ENCODE measurements at places on chromosomes 3 and 15. TPM values are rescaled to one million over a fixed set of nuclear protein-coding genes. Genes with fewer than 3 reads are reported as not detected.

- DNase-seq: no peak
Observed at GRCh38 chr3:46102780-46103130, 75.5 kb upstream of the XCR1 start.

CHRNA5 gene
- 46.9 TPM for total RNA-seq

PLSCR5 gene
- not detected for total RNA-seq

GRCh38 chr3:152356870-152357276, 88.1 kb downstream of the MBNL1 start:
- no peak for DNase-seq

DNA sequence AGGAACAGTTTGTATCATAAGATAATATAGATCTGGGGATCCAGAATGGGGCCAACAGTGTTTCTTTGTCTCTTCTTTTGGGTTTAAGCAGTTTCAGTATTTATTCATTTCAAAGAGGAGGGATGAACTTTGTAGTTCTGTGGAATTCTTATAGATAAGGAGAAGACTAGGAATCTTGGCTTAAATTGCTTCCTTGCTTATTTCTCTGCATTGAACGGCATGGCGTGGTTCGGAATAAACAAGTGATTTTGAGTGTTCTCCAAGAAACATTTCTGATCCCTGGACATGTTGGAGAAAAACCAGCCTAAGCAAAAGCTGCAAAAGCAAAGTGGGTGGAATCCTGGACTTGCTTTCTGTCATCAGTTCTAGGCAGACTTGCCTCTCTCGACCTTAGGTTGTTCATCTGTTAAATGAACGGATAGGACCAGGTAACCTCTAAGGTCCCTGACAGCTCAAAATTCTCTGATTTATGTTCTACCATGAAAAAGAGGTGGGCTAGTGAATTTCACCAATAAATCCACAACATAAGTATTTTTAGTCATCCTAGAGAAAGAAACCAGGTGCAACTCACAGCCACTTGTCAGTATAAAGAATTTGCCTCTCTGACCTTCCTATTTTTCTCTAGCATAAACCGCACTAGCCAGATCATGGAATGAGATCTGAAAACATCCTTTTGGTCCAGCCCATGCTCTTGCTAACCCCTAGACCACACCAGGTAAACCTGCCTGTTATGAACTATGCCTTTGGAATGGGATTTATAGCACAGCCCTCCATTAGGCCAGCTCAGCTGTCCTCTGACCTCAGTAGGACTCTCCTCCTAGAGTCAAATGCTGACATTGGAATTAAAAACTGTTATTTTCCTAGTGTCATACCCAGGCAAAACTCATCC, 78.8 kb downstream of the CLDN11 start:
- no peak for DNase-seq

GRCh38 chr3:28462866-28463265, 114.2 kb upstream of the AZI2 start:
- DNase-seq: no peak
